ENCODE measurements at places on chromosomes 7 and 10. TPM values are rescaled to one million over a fixed set of nuclear protein-coding genes. Genes with fewer than 3 reads are reported as not detected.
A peak's percentile ranks its signal among the peaks of the same experiment; 100 is the strongest.

GRCh38 chr7:75623390-75624133 is 115.2 kb downstream of the HIP1 start:
- no peak overlapping the region for H3K4me3 ChIP-seq
- peaks cover 4% of the 10 kb centered on the region for H3K4me1 ChIP-seq
- H3K27ac ChIP-seq = no peak overlapping the region
- DNase-seq = no peak

- H3K4me3 ChIP-seq = no peak overlapping the region
- no peaks in the 10 kb centered on the region for H3K4me1 ChIP-seq
- H3K36me3 ChIP-seq = no peaks in the 10 kb centered on the region
- no peak overlapping the region for H3K27ac ChIP-seq
Measured at GRCh38 chr7:71021131-71021530, 110.8 kb upstream of the GALNT17 start.

Gene TCAF2
- total RNA-seq = 38.6 TPM

Gene SAP25
- 11.8 TPM for total RNA-seq

Gene HOXA9
- not detected for total RNA-seq

Gene LSM5
- 78.9 TPM for total RNA-seq

GRCh38 chr10:680146-680545 is 9.3 kb downstream of the DIP2C start:
- no peaks in the 10 kb centered on the region for H3K36me3 ChIP-seq
- H3K27ac ChIP-seq = no peak overlapping the region
- H3K4me1 ChIP-seq = peaks cover 17% of the 10 kb centered on the region
- peaks cover 6% of the 10 kb centered on the region for H3K27me3 ChIP-seq

Gene GJD4
- total RNA-seq = not detected

GRCh38 chr7:54664235-54665228 is 94.5 kb downstream of the SEC61G start:
- peaks cover 17% of the 10 kb centered on the region for H3K27me3 ChIP-seq
- no peaks in the 10 kb centered on the region for H3K36me3 ChIP-seq
- H3K27ac ChIP-seq = no peak overlapping the region
- peaks cover 5% of the 10 kb centered on the region for H3K4me1 ChIP-seq
- no peak for DNase-seq
- H3K4me3 ChIP-seq = peak overlapping the region; percentile 34

- no peak for DNase-seq
- H3K4me3 ChIP-seq = peak within 1 kb of the TSS; percentile 74
- peaks cover 53% of the 10 kb centered on the region for H3K27me3 ChIP-seq
- H3K36me3 ChIP-seq = no peaks in the 10 kb centered on the region
- peaks cover 9% of the 10 kb centered on the region for H3K4me1 ChIP-seq
- no peak within 1 kb of the TSS for H3K27ac ChIP-seq
Measured at GRCh38 chr10:115093286-115093775, at the start of gene ATRNL1. TSS of gene ATRNL1 (plus strand) at chr10:115093365. CDS start at chr10:115093751, 386 bp downstream.

- no peak overlapping the region for H3K27ac ChIP-seq
- no peaks in the 10 kb centered on the region for H3K27me3 ChIP-seq
- H3K36me3 ChIP-seq = peaks cover 13% of the 10 kb centered on the region
- peak overlapping the region; percentile 92 for H3K4me3 ChIP-seq
- no peak for DNase-seq
Measured at GRCh38 chr10:110916554-110917346, 2.2 kb downstream of the BBIP1 start.

- peaks cover 10% of the 10 kb centered on the region for H3K27me3 ChIP-seq
- no peaks in the 10 kb centered on the region for H3K4me1 ChIP-seq
- H3K4me3 ChIP-seq = no peak overlapping the region
- H3K27ac ChIP-seq = no peak overlapping the region
Measured at GRCh38 chr7:34734771-34735170, 76.8 kb downstream of the NPSR1 start.

DNA sequence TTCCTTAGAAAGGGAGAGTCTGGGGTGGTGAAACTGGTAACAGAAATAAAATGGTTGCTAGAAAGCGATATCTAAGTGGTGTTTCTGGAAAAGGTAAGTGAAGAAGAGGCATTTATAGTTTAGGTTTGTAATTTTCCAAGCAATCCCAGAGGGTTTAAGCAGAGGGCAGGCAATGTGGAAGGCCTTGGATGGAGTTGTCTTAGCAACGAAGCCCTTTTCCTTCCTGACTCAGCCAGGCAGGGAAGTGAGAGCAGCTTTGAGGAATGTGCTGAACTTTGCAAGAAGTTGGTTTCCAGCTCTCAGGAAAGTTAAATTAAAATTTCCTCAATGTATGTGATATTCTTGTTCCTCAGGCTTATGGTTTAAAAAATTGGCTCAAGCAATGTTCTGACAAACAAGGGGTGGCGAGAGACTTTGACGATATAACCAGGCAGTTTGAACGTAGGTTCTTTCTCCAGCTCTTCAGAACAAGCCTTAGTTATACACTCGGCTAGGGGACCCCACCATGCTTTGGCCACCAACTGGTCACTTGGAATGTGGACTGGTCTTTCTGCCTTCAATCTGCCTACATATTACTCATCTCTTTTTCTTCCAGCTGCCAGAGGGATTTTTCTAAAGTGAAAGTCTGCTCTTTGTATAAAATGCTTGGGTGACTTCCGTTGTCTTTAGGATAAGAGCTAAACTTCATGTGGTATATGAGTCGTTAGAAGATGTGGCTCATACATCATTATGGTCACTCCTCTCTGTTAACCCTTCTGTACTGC is 66.9 kb upstream of the SLC25A13 start:
- H3K36me3 ChIP-seq = no peaks in the 10 kb centered on the region
- no peak for DNase-seq
- no peaks in the 10 kb centered on the region for H3K4me1 ChIP-seq
- H3K27ac ChIP-seq = no peak overlapping the region
- H3K4me3 ChIP-seq = no peak overlapping the region

DNA sequence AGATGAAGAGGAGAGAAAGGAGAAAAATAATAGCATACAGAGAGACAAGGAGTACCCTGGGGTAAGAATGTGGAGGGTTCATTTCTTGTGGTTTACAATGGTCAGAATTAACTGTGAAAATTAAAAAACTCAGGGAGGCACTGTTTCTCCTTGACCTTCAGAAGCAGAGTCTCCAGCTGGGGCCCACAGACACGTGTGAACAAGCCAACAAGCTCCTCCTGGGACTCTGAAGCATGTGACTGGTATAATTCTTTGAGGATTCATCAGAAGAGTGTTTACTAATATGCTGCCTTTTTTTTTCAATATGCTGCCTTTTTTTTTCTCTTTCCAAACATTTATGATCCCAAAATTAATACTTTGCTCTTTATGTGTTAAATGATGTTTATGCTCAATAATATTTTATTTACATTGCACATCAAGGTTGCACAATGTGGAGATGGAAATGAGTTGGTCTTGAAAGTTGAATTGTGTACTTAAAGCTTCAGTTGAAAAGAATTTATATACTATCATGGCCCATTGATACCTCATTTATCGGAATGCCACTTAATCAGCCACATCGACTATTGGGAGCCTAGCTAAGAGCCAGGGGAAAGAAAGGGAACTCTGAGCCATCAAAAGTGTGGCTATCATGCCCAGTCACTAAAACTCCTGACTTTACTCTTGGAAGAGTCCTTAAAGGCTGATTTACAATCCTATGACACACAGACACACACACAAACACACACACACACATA is 134.7 kb upstream of the RHOBTB1 start:
- H3K27me3 ChIP-seq = peaks cover 1% of the 10 kb centered on the region
- no peak overlapping the region for H3K4me3 ChIP-seq
- no peaks in the 10 kb centered on the region for H3K36me3 ChIP-seq
- no peaks in the 10 kb centered on the region for H3K4me1 ChIP-seq
- no peak overlapping the region for H3K27ac ChIP-seq

DNA sequence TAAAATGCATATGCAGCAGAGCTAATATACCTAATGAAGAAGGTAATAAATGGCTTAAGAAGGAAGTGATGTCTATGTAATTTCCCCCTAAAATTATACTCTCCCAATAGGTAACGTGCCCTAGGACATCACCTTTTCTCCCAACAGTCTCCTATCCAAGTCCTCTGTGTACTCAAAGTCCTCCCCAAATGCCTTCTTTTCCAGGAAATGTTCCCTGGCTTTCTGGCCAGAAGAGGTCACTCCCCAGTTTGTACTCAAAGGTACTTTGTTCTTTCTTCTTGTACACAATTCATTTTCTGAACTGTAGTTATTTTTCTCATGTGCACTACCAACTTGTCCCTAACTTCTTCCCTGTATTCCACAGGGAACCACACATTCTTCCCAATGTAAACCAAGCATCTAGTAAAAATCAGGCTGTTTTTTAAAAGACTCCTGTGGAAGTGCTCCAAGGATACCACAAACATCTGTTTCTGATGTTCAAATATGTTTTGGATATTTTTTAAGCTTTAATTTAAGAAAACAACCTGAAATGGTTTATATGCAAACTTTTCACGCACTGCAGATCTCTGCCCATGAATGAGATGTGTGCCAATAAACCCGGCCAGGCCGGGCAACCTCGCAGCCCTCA is 262.3 kb upstream of the KLF14 start:
- DNase-seq = no peak
- H3K36me3 ChIP-seq = peaks cover 31% of the 10 kb centered on the region
- H3K4me3 ChIP-seq = peak overlapping the region; percentile 66
- H3K27ac ChIP-seq = peak overlapping the region; percentile 90

DNA sequence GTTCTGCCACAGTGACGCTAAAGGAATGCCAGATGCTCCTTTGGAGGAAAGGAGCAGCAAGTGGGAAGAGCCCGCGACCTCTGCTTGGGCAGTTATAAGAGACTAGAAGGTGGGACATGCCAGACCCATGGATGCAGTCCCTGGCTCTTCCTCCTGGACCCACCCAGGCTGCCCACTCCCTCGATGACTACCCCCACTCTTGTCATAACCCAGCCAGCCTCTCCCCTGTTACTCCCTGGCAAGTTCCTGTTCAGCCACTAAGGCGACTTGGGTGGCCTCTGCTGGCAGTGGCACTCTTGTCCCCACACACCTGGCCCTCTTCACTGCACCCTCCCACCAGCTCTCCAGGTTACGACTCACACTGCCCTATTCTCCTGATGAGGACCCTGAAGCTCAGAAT is 33.5 kb downstream of the COL13A1 start:
- DNase-seq = no peak
- no peaks in the 10 kb centered on the region for H3K36me3 ChIP-seq
- peaks cover 27% of the 10 kb centered on the region for H3K27me3 ChIP-seq
- no peak overlapping the region for H3K4me3 ChIP-seq

DNA sequence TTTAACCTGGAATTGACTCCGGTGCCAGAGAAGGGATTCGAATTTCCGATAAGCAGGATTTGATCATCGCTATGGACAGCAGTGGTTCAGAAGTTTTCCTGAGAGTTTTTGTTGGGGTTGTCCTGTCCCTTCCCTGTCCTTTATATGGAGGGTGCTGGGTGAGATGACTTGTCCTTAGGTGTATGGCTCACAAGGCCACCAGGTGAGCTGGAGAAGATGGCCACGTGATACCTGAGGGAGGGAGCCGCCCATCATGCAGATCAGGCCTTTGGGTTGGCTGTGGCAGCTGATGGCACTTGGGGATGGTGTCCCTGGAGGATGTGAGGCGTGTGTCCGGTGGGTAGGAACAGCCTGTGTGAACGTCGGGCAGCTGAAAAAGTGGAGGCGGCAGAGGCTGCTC is 187.7 kb downstream of the PTPN20 start:
- no peaks in the 10 kb centered on the region for H3K36me3 ChIP-seq
- DNase-seq = no peak
- no peak overlapping the region for H3K4me3 ChIP-seq
- H3K4me1 ChIP-seq = no peaks in the 10 kb centered on the region
- no peak overlapping the region for H3K27ac ChIP-seq
- peaks cover 6% of the 10 kb centered on the region for H3K27me3 ChIP-seq

DNA sequence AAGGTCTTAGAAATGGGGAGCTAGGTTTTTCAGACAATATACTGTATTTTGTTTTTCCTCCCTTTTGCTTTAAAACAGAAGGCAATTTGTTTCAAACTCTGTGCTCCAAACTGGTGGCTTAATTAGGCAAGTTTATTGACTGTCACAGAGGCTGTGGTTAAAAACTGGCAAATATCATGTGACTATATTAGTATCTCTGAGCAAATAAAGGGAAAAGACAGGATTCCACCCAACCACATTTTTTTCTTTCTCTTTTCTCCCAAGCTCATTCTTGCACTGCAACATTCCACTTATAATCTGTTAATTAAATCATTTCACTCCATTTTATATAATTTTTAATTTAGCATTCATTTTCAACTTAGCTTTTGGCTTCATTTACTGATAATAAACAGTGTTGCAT is 615.8 kb downstream of the AUTS2 start:
- H3K4me3 ChIP-seq = no peak overlapping the region
- H3K36me3 ChIP-seq = no peaks in the 10 kb centered on the region
- H3K4me1 ChIP-seq = no peaks in the 10 kb centered on the region

DNA sequence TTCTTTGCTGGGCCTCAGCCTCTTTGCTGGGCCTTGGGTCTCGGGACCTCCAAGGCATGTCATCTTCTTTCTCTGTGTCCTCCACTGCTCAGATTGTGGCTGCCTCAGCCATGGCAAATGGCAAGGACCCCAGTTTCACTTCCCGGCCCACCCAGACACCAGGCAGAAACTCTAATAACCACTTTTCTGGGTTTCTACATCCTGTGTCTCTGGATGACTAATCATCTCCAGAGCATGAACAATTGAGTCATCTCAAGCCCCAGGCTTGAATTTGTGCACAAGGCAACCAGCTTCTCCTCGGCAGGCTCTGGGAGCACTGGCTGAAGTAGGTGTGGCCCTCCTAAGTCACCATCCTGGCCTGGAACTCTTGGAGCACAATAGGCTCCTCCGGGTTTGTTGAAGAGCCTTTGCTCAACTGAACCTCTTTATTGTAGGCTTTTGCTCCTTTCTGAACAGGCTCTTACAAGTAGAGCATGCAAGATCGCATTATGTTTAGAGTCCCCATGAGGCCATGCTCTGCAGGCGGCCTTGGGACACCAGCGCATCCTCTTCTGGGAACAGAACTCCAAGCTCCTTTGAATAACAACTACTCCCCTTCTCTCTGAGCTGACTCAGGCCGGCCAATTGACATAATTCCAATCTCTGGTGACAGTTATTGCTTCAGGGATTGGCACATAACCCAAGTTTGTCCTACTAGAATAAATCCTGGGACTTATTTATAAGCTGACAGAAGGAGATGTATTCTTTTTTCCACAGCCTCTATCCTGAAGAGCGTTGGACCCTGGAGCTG is 218.1 kb downstream of the WDR11 start:
- H3K27me3 ChIP-seq = no peaks in the 10 kb centered on the region
- no peaks in the 10 kb centered on the region for H3K4me1 ChIP-seq
- H3K27ac ChIP-seq = no peak overlapping the region
- no peaks in the 10 kb centered on the region for H3K36me3 ChIP-seq
- DNase-seq = no peak
- no peak overlapping the region for H3K4me3 ChIP-seq

Gene CD36
- total RNA-seq = not detected

- peaks cover 4% of the 10 kb centered on the region for H3K4me1 ChIP-seq
- peaks cover 15% of the 10 kb centered on the region for H3K36me3 ChIP-seq
- H3K27ac ChIP-seq = no peak overlapping the region
- DNase-seq = no peak
- no peak overlapping the region for H3K4me3 ChIP-seq
Measured at GRCh38 chr10:27065084-27065483, 35.2 kb downstream of the ANKRD26 start.

Gene ANKRD26
- total RNA-seq = 6.5 TPM

Gene EPO
- 0.14 TPM for total RNA-seq

Data from activated T-helper 2 cell treated with anti-CD3 and anti-CD28 coated beads, Interferon-gamma antibody, Interleukin-2, Interleukin-4, amounts not matched to agents 10 μg/mL and 5 μg/mL and 100 μg/mL, durations not matched to agents 14 hours and 24 hours and 36 hours (primary cell).